ENCODE measurements at places on chromosomes 4 and X. TPM values are rescaled to one million over a fixed set of nuclear protein-coding genes. Genes with fewer than 3 reads are reported as not detected.

- DNase-seq, result no peak
Measured at GRCh38 chr4:74663631-74664030, 130.7 kb downstream of the BTC start.

- DNase-seq, result no peak
Measured at GRCh38 chr4:121034017-121034416, 38.3 kb downstream of the NDNF start.

DNA sequence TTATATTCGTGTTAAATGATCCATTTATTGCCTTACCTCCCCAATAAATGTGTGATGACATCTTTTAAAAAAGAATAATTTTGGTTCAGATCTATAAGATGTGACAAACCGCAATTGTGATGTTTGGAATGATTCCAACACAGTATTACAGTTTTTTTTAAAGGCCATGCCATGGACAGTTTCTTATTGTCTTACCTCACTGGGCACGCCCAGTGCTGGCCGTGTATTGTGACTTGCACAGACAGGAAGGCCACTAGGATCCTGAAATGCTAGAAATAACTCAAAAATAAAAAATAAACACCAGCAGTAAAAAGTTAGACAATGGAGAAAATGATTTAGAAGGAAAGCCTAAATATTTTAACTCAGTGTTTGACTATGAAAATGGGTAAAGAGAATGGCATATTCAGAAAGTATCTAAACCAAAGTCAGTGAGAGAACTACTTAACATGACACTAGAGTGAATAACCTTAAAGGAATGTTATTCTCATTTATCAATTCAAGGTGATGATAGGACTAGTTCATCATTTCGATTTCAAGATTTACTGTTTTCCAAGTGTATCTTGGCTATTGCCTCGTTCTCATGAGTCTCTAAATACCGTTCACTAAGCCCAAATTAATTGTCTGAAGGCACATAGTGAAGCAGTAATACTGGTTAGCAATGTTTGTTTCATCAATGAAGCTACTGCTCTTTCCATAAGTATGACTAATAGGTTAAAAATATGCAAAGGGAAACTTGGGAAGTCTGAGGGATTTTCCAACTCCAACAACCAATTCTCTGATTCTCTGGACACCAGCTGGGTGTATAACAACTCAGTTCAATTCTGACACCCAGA lies 46.1 kb upstream of the VEGFC start:
- no peak for DNase-seq

Gene MAGEA12
- total RNA-seq, result not detected

DNA sequence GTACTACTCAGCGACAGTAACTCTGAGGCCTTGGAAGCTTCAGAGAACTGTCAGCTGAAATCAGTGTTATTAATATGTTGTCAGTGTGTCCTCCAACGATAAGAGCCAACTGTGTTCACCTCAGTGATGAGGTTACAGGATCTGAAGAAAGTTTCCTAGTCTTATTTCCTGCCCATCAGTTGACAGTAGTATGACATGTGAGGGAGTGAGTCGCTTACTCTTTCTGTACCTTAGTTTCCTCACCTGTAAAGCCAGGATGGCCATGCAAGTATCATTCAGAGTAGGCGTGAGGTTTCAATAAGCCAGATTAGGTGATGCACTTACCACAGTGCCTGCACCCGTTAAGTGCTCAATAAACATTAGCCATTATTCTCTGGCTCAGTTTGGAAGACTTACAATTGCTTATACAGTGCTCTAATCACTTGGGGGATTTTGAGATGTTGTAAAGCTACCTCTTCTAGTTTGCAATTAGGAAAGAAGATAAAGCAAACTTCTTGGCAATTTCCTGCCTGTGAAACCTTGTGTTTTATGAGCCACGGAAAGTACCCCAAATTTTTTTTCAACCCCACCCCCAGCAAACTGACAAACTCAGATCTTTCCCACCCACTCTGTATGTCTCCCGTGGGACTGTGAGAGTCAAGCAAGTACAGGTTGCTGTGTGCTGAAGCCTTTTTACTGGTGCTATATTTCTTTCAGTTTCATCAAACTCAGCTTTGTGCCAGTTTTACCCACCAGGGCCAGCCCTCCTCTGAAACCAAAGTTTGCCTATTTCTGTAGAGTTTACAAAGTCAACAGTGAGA lies 62.2 kb downstream of the ANXA3 start:
- DNase-seq, result no peak

Gene ZGRF1
- 40.0 TPM for total RNA-seq

DNA sequence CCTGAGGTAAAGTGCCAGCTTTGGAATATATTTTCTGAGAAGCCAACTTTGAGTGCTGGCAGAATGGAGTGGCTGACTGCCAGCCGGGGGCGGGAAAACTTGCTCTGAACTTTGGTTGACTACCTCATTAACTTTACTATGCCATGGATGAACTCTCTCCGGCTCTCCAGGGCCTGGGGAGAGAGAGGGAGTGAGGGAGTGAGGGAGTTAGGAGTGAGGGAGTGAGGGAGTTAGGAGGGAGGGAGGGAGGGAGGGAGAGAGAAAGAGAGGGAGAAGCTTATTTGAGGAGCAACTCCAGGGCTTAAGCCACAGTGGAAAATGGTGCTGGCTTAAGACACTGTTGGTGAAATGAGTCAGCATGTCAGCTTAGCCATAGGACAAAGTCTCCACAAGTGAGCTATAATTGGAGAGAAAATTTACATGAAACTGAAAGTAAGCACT lies 280.9 kb upstream of the RPS6KA3 start:
- peak; percentile 6 for DNase-seq

- DNase-seq, result no peak
Measured at GRCh38 chrX:50099331-50099730, 101.5 kb downstream of the AKAP4 start.

GRCh38 chr4:36280555-36280954 lies 861 bp upstream of the DTHD1 start:
- DNase-seq, result no peak

- no peak for DNase-seq
Measured at GRCh38 chrX:8194216-8194615, 23.1 kb upstream of the VCX2 start.

Gene SPANXB1
- not detected for total RNA-seq

Gene PIN4
- 5.1 TPM for total RNA-seq

DNA sequence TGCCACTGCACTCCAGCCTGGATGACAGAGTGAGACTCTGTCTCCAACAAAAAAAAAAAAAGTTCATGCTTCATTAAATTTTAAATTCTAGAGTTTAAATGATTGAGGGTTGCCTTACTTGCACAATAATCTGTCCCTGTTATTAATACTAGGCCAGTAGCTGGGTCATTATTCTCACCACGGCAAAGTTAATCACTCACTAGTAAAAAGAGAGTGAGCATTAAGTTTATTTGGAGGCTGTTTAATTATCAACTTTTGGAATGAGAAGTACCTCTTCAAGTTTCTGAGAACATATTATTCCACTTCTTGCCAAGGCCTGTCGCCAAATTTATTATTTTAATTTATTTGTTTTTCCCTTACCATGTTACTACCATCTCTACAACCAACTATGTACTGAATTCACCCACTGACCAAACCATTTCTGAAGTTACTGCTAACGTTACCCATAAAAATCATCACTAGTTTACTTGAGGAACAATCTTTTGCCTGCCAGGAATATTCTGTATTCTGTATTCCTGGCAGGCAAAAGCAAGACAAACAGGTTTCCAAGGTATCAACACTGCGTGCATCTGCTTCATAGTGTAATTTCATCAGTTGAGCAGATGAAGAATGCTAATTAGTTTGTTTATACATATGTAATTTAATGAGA lies 26.5 kb downstream of the GUCY1A1 start:
- DNase-seq, result no peak

- no peak for DNase-seq
Measured at GRCh38 chr4:53421791-53422190, 44.4 kb downstream of the FIP1L1 start.

- no peak for DNase-seq
Measured at GRCh38 chrX:133604801-133605200, 189.5 kb upstream of the GPC4 start.
